ENCODE measurements at places on chromosomes 6 and 20.

DNA sequence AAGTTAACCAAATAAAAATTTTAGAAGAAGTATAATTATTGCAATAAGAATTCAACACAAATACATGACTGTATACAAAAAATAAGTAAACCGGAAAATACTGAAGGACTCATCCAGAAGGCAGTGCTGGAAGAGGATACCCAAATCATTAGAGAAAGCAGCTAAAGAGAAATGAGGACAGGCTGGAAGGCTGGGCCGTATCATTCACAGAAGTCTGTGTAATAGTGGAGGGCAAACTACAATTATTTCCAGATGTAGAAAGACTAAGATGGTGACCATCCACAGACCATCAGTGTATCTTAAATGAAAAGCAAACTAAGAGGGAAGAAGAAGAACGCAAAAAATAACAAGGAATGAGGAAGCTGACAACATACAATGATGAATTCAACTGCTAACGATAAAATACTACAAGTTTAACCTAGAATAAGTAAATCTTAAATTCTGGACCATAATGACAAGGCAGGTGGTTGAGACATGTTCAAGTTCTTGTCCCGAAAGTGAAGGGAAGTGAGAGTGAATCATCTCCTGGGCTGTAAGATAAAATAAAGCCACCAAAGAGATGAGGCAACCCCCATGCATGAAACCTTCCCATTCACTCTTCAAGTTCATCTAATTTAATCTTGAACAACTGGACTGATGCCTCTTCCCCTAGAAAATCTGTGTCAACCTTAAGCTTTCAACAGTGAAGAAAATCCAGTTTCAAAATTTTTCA is 71.5 kb downstream of the SLC23A2 start:
- no peak for DNase-seq

- DNase-seq = no peak
Observed at GRCh38 chr20:53036992-53037391, 64.8 kb downstream of the TSHZ2 start.

DNA sequence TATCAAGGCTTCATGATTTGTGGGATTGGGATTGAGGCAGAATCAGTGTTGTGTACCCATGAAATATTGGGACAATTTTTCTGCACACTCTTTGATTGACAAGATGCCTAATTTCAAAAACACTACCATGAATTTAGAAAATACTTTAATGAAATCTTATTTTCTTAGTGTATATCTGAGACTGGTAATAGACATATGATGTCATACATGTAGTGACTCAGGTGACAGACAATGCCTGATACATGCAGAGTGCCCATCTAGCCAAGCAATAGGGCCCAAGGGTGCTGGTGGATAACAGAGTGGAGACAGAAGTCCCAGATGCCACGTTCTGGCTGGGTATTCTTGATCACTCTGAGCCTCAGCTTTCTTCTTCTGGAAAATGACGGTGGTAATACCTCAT is 279.6 kb upstream of the ARID1B start:
- DNase-seq = no peak

DNA sequence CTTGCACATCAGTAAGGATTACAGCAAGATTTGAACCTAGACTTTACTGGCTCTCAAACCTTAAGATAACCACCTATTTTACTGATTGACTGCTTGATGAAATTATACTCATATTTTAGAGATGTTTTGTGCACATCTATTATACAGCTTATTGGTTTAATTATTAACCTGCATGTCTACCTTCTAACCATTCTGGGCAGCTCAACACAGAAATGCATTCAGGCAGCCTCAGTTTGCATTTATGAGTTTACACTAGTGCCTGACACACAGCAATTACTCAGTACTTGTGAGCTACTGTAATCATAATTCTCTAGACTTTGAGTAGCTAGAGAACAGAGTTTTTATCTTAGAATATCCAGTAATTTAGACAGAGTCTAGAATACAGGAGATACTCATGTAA is 273.9 kb upstream of the THEMIS start:
- DNase-seq = no peak

DNA sequence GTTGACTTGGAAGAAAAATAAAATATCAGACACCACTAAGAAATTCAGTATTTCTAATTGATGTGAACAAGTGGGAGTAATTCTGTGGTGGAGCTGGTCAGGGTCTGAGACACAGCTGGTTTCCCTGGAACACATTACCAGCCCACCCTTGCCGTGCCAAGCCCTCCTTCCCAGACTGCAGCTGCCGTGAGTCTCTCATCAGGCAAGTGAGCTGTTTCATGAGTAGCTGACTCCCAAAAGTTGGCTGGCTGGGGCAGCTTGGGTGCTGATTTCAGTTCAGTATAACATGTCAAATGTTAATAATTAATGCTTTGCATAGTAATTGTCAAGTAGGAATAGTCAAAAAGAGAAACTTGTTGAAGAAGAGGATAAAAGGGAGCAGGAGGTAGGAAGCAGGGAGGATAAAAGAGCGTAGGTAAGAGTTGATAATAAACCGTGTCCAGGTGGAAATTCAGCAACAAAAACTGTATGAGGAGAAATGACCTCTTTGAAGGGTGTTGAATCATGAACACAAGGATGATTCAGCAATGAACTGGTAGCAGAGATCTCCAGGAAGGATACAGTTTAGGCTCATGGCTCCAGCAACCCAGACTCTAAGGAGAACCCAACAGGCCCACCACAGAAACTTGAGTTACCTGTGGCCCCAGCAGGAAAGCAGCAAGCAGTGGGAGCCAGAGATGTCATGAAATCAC is 110.9 kb upstream of the SSTR4 start:
- no peak for DNase-seq

DNA sequence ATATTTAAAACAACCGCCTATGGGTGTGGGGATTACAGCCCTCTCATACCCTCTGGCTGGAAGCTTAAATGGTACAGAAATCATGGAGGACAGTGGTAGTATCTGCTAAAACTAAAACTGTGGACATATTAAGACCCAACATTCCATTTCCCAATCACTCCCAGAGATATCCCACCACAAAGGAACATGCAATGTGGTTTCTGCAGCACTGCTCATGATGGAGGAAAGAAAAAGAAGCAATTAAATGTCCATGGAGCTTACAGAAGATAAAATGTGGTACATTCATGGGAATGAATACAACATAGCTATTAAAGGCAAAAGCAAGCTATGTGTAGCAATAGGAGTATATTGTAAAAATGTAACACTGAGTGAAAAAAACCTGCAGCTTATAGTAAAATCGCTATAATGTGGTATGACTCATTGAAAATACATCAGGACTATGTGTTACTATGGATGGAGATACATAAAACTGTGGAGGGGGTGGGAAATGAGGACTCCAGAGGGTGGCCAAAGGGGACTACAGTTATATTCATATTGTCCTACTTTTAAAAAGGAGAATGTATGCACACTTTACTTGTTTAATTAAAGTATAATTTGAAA is 22.9 kb upstream of the NNAT start:
- no peak for DNase-seq

DNA sequence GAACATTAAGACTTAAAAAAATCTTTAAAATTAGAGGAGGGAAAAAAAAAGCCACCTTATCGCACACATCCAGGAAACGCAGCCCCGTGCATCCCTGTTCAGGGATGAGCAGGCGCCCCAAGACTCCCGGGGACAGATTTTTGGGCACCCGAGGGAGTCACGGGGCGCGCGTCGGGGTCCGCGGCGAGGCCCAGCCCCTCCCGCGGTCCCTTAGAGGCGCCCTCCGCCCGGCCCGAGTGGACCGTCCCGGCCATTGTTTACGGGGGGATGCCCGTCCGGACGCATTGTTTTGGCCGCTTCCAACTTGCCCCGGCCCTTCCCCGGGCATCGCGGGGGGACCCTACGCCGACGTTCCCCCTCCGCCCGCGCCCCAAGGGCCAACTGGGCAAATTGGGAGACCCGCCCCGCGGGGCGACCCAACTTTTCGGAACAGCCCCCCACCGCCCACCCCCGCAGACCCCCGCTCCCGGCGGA is 610 bp downstream of the ZNF217 start:
- DNase-seq = no peak

DNA sequence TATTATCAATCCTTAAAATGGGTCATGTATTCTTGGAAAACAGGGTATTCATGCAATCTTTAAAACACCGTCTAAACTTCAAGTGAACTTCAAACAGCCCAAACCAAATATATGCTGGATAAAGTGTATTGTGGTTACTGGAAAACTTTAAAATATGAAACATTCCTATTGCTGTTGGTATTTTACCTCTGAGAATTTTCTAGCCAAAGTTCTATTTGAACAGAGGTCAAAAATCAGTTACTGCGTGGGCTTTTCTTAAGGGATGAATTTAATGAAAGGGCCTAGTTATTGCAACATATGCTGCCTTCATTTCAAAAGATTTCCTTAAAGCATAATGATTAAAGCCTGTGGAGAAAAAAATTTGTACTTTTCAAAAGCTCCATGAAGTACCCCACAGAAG is 436.0 kb downstream of the PLCB1 start:
- no peak for DNase-seq

- no peak for DNase-seq
Observed at GRCh38 chr6:92723390-92723931, 695.9 kb downstream of the EPHA7 start.

GRCh38 chr20:38305541-38305940 is 1.6 kb downstream of the BPI start:
- no peak for DNase-seq

DNA sequence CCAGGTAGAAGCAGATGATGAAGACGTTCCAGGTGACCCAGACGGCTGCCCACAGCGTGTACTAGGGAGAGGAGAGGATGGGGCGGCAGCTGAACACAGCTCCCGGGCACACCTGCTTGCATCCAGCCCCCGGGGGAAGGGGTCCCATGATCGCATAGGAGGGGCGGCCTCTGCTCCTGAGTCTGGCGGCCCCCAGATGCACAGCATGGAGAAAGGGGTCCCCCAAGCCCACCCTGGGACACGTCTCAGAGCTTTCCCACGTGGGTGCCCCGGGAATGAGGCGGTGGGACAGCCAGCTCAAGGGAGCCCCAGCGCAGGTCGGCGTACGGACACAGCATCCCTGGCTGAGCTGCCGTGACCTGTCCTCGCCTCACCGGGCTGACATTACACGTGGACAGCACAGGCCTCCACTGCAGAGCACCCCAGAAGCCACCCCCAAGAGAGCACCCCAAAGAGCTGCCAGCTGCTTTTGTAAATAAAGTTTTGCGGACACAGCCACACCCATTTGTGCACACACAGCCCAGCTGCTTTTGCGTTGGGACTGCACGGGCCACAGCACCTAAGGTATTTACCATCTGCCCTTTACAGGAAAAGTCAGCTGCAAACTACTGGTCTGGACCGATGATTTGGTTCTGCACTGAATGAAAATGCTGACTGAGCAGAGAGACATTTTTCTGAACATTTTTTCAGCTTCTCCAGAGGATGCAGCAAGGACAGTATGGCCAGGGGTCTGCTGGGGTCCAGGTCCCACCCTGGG is 5.2 kb downstream of the NKAIN4 start:
- DNase-seq = no peak

DNA sequence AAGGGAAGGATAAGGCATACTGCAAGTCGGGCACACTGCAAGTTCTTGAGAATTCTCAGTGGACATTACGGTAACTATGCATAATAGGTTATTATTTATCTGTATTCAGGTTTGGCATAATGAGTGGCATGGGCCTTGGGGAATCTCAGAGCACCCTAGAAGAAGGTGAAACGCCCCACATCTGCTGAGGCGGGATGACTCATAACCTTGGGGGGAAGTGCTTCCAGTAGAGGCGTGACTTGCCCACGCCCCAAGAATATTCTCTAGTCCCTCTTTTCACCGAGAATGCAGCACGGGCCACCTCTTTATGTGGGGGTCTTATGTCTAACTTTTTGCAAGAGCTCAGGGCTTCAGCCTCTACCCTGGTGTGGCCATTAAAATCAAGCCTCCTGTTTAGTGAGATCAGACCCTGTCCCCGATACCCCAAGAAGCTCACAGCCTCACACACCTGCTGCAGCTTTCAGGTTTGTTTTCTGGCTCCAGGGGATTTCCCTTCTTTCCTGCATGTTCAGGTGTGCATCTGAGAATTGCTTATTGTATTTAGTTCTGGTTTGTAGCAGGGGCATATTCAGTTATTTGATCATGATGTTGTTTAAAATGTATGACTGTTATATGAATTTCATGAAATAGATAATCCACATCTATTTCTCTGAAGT is 19.1 kb downstream of the ZFP64 start:
- no peak for DNase-seq

- DNase-seq = no peak
Observed at GRCh38 chr6:112626468-112627082, 279.4 kb downstream of the RFPL4B start.

DNA sequence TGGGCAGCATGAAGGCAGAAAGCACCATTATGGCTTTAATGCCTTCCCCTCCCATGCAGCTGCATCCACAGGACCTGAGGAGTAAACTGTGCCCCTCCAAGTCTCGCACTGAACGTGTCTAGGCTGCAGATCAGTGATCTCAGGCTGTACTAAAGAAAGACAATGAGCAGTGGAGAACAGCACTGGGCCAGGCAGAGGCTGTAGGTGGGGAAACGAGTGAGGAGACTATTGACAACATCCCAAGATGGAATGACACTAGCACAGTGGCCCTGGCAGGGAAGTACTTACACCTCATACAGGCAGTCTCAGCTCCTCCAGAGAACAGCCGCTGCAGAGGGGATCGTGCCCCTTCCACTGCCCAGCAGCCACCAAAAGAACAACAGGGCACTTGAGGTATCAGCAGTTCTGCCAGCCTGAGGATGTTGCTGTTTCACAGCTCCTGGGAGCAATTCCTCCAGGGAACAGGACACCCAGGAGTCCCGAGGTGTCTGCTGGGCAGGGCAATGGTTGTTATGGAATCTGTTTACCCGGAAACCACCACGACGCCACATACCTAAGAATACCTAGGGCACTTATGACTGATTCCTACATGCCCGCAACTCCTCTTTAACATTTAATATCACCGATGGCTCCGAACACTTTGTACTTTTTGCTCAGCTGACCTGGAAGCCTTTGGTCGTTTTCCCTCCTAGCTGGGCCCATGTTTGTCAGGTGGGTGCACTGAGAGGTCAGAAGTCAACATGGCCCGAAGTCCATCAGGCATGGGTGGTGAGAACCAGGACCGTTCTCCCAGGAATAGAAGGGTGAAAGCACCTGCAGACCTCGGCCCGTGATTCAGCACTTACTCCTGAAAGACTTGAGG is 79.1 kb downstream of the SLC22A23 start:
- no peak for DNase-seq

- DNase-seq = no peak
Observed at GRCh38 chr6:68826501-68826900, 191.4 kb downstream of the ADGRB3 start.

DNA sequence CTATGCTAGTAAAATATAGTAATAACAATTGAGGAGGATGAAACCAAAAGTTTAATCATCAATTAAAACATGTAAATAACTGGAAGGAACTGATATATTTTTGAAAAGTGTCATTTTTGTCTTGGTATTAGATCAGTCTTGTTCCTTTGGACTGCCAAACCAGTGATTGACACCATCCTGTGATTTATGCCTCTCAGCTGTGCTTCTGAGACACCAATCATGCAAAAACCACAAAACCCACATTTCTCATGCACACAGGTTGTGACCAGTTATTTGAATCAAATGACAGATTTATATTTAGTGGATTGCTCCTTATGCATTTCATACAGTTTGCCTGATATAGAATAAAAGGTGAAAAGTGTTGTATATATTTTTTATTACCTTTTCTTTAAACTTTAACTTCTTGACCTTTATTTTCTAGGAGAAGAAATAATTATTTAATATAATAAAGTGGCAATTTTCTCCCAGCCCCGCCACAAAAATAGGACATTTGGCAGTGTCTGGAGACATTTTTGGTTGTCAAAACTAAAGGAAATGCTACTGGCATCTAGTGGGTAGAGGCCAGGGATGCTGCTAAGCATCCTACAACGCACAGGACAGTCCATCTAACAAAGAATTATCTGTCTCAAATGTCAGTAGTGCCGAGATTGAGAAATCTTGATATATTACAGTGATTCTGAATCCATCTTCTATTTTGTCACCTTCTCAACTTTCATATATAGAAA is 383.6 kb downstream of the BCKDHB start:
- no peak for DNase-seq

Data from smooth muscle cell of the brain vasculature (primary cell).